Posterior vena cava (tissue), 2 donors: ENCODE measurements at places on chromosomes 6 and 20.

- DNase-seq: no peak
These were observed 484.0 kb downstream of the C6orf118 start for GRCh38 chr6:164825386-164825785.

- DNase-seq: no peak
These were observed 9.1 kb downstream of the SMPDL3A start for GRCh38 chr6:122798099-122798641.

DNA sequence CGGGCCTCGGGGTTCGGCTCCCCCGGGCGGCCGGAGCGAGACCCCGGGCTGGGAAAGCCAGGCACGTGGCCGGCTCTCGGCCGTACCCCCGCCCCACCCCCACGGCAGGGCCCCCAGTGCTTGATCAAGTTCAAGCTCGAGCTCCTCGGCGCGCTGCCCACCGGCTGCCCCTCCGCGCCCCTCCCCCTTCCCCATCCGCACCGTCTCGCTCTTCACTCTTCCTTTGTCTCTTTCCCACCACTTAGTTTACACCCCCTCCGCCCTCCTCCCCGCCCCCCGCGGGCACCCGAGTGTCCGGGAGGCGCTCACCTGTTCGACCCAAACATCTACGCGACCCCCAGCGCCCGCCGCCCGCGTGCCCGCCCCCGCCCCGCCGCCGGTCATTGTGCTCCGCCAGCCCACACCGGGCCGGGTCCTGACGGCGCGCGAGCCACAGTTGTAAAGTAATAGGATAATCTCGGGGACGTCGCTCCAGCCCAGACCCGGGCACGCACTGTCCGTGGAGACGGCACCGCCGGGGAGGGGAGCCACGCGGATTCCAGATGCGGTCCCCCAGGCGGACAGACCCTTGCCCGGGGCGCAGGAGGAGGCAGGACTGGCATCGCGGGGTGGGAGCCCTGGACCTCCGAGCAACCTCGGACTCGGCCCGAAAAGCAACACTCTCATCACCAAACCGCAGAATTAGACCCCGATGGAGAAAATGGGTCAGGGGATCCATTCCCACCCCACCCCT is 100.7 kb downstream of the NOL4L start:
- DNase-seq: peak; percentile 85

DNA sequence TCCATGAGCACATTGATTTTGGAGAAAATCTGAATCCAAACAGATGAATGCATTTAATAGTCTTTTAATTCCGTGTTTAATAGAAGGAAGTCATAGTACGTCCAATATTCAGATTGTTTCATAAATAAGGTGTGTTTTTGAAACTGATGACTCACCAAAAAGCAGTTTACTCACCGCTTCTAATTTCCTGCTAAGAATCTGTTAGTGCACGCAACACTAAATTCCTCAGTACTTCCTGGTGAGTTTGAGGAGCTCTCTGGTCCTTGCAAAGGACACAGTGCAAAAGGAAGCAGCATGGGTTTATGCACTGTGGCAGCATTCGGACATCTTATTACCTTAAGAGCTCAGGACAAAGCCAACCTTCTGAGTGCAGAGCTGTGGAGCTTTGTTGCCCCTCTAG is 2.3 kb upstream of the ADGRF1 start:
- no peak for DNase-seq

- DNase-seq: no peak
These were observed 138.3 kb upstream of the CDYL start for GRCh38 chr6:4637691-4638433.

- no peak for DNase-seq
These were observed 10.1 kb downstream of the MAP7 start for GRCh38 chr6:136539967-136540652.

DNA sequence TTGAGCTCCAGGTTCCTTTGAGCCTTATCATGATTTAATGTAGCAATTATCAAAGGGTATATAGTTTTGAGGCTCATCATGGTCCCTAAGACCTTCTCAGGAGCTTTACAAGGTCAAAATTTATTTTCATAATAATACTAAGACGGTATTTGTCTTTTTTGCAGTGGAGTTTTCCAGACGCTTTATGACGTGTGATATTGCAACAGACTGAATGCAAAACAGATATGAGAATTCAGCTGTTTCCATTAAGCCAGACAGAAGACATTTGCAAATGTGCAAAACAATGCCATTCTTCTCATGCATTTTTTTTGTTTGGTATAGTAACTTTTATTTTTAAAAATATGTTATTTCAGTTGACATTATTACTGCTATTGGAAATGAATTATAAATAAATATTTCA is 24.7 kb upstream of the CNKSR3 start:
- no peak for DNase-seq

DNA sequence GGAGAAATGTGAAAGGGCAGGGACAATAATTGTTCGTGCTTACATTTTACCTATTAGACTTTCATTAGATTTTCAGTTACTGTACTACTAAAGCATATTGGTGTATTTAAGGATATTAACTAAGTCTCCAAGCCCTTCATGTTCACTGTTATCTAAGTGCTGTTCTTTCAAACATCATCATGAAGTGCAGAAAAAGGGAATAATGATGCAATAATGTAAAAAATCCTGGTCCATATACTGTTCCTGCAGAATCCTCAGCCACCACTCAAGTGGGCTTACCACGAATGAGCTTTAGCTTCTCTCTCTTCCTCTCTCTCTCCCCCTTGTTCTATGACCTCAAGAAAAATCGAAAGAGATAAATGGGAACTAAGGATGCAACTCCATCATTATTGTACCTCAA is 600.7 kb downstream of the UTRN start:
- no peak for DNase-seq
